ENCODE measurements at places on chromosomes 1 and 21.
A peak's percentile ranks its signal among the peaks of the same experiment; 100 is the strongest.

DNA sequence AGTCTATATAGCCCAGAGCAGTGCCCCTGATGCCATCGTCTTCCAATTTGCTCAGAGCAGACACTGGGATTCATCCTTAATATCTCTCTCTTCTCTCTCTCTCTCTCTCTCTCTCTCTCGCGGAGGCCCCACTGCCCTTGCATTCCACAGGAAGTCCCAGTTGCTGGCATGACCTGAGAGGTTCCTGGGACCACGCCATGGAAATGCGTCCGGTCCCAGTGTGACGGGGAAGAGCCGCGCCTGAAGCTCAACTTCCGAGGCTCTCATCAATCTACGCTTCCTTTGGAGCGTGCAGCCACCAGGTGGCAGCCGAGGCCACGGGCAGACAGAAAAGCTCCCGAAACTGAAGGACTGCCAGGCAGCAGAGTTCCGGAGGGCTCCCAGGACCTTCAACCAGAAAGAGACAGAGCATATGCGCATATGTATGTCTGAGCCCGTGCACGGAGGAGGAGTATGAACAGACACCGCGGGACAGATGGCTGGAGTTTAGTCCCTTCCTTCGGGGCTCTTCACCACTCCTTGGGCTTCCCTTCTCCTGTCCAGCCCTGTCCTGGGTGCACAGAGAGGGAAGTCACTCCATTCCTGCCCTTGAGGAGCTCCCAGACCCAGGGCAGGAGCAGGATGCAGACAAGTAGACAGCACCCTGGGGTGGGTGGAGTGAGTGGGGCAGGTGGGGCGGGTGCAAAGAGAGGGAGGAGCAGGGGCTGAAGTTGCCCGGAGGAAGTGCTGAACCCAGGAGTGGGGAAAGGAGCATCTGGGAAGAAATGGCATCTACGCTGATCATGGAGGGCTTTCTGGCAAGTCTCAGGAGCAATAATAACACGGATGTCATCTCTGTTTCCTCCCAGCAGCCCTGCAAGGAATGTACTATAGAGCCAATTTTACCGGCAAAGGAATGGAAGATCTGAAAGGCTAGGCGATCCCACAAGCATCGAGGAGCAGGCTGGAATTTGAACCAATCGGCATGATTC, 10.5 kb downstream of the PDZK1IP1 start:
- peak; percentile 53 for DNase-seq

DNA sequence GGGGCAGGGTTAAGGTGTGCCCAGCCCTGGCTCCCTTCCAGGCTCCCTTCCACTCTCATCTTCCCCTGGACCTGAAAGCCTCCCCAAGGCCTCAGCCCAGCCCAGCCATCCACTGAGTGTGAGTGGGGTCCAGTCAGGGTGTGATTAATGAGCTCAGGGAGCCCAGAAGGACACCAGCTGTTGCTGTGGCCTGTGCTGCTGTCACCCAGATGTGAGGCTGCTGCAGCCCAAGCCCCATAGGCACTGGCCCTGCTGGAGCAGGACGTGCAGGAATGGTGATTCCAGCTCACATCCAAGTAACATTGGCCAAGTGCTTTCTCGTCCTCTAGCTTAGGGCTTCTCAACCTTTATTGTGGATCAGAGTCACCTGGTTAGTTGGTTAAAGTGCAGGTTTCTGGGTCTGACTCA, 77.6 kb downstream of the EPHB2 start:
- no peak for DNase-seq

- no peak for DNase-seq
These were observed 5.3 kb downstream of the UHMK1 start for GRCh38 chr1:162502928-162503327.

- no peak for DNase-seq
These were observed 21.2 kb upstream of the DISC1 start for GRCh38 chr1:231605149-231606100.

DNA sequence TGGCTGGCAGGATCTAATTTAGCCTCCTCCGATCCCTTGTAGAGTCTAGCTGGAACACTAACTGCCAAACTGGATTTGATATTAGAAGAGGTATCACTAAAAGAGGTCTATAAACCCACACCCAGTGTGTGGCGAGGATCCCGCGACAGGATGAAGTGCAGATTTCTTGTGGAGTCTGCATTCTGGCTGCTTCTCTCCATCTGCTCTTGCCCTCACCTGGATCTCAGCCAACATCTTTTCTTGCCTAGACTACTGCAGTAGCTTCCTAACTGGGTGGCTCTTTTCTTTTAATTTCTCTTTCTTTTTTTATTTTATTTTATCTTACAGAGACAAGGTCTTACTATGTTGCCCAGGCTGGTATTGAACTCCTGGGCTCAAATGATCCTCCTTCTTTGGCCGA, 48.9 kb upstream of the CAPZB start:
- no peak for DNase-seq

DNA sequence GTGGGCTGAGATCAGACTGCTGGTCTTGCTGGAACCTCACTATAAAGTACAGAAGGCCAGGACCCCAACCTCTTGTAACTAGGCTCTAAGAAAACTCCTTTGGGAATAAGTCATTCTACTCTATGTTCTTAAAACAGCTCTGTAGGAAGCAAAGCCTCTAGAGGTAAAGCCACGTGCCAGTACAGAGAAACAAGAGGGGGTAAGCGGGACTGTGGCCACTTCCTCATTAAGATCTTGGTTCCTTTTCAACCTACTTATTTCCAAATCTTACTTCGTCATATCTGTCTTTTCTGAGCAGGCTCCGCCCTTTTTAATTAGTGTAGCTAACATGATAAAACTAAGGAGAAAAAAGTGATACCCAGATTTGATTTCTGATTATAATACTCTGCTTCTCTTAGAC, 3.8 kb downstream of the NCSTN start:
- DNase-seq, result no peak

- DNase-seq, result no peak
These were observed 167.2 kb downstream of the ADGRL2 start for GRCh38 chr1:81967951-81968350.

- DNase-seq, result no peak
These were observed 3.2 kb downstream of the RAP1GAP start for GRCh38 chr1:21665711-21666575.

DNA sequence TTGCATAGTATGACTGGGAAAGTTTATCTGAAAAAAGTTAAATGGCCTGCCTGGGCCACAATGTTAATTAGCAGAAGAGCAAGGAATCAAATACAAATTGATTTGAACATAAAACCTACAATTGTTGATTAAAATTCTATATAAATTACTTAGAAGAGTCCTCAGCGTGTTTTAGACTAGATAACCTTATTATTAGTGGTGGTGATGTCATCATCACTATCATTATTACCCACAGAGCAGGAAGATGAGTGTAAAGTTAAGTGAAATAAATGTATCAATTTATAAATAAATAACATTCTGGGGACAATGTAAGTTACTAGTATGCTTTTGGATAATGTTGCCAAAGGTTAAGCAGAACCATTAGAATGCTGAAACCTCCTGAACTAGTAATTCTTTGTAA, 46.1 kb downstream of the RBM11 start:
- DNase-seq, result no peak

DNA sequence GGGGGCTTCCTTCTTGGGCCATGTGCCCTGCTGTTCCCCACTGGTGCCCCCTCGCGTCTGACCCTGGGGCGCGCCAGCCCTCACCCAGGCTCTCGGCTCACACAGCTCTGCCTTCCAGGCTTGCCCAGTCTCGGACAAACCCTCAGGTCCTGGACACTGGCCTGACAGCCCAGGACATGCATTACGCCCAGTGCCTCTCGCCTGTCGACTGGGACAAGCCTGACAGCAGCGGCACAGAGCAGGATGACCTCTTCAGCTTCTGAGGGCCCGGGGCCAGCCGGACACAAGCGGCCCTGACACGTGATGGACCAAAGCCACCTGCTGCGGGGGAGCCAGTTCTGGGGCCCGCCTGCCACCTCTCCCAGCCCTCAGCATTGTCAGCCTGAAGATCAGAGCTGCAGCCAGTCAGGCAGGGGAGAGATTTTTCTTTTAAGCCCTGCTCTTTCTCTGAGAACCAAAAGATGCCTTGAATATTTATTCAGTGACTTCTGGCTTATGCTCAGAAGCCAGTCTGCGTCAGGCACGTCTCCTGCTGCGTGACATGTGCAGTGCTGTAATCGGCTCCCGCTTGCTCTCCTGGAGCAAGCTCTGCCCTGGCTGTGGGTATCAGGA, 23.4 kb downstream of the LDLRAP1 start:
- DNase-seq, result no peak

GRCh38 chr1:178374016-178374415, 122.7 kb downstream of the CLEC20A start:
- no peak for DNase-seq

DNA sequence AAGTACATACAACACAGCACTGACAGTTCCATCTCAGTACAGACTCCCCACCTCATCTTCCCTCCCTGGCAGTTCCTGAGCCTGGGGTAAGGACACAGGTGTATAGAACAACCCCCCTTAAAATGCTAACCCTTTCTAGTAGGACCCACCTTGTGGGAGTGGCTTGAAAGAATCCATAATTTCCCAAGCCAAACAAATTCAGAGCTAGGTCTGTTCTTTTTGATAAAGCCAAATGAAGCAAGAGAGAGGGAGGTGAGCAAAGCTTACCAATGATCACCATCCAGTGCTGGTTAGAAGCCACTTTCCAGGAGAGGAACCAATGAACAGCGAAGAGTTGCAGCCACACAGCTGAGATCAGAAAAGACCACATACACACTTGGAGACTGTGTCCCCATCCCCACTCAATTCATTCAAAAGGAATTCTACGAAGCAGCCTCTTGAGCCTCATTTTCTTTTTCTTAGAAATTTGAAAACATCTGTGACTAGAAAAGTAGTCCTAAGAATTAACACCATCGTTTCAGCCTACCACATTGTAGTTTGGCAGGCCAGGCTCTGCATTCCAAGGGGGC, 9.2 kb downstream of the UBE2Q1 start:
- DNase-seq, result no peak

DNA sequence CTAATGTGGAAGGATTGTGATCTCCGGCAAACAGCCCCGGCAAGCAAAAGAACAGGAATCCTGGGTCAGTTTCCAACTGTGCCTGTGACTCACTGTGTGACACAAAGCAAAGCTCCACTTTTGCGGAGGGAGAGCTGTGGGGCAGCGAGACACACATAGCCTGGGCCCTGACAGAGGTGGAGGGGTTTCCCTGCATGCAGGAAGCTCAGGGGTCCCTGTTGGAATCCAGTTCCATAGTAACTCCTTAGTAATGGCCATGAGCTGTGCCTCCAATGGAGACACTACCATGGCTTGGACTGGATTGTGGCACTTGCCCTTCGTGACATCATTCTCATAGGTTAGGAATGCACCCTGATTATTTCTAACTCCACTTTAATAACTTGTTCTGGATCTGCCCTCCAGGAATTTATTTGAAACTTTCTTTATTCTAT, 47.0 kb upstream of the ATF3 start:
- no peak for DNase-seq

DNA sequence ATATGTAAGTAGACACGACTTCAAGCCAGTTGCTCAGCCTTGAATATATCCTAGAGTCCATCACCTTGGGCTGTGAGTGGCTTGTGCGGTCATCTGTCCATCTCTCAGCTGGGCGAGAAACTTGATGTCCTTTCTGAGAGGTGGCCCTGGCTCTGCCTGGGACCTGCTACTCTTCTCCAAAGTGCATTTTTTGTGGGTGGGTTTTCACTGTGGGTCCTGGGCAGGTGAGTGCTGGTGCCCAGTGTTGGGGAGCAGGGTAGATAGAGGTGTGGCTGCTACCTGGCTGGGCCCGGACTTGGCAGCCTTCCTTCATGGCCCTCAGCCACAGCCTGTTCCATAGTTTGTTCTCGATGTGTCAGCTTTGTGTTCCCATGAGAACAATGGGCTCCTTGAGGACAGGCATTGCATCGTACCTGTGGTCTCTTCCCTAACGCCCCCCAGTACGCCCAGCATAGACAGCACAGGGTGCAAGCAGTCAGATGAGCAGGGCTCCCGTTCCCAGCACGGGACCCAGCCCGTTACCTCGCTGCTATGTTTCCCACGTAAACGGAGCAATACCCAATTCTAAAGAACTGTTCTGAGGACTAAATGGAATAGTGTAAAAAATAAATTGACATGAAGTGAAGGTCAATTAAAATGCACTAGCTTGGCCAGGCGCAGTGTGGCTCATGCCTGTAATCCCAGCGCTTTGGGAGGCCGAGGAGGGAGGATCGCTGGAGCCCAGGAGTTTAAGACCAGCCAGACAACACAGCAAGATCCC, 877 bp upstream of the SLX9 start:
- DNase-seq, result no peak

- DNase-seq, result no peak
These were observed 142.5 kb downstream of the ZNF648 start for GRCh38 chr1:181918880-181919525.

- no peak for DNase-seq
These were observed 41.7 kb downstream of the PSMG1 start for GRCh38 chr21:39141502-39141901.

- DNase-seq, result no peak
These were observed 173.1 kb downstream of the LMO4 start for GRCh38 chr1:87501738-87502137.

GRCh38 chr1:200887772-200888348, 6.8 kb upstream of the INAVA start:
- DNase-seq, result no peak

DNA sequence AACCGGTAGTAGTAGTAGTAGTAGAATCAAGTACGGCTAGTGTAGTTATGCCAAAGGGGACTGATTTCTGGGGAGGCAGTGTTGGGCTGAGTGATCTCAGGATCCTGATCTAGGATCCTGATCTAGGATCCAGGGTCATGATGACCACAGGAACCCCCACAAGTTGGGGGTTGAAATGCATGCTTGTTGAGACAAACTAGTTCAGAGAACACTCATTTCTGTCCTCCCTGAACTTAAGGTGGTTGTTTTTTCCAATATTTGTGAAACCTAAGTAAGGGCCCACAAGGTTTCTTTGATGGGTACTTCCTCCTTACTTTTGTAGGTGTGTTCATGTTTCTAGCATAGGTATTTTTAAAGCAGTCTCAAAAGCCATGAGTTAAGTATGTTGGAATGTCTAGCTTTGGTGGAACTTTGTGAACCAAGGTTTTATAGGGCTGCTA, 33.9 kb upstream of the PDC start:
- DNase-seq, result no peak
